ENCODE measurements at places on chromosomes 7 and 10. TPM values are rescaled to one million over a fixed set of nuclear protein-coding genes. Genes with fewer than 3 reads are reported as not detected.

- no peak overlapping the region for H3K27ac ChIP-seq
- H3K36me3 ChIP-seq, result no peaks in the 10 kb centered on the region
- no peak for DNase-seq
- H3K27me3 ChIP-seq, result no peaks in the 10 kb centered on the region
Measured at GRCh38 chr10:3451516-3452172, 279.1 kb upstream of the PITRM1 start.

The HMX3 gene
- total RNA-seq, result not detected

DNA sequence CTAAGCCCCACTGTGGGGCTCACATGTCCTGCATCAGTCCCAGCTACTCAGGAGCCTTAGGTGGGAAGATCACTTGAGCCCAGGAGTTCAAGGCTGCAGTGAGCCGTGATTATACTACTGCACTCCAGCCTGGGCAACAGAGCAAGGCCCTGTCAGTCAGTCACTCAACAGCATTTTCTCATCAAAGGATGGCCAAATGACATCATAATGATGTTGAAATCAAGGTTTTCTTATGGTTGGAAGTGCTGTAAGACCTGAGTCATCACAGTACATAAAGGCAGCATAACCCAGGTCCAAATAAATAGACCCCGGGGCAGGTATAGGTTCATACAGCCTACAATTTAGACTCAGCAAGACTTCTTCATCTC lies 341.1 kb downstream of the PARD3 start:
- H3K27ac ChIP-seq, result no peak overlapping the region
- no peaks in the 10 kb centered on the region for H3K36me3 ChIP-seq
- H3K4me1 ChIP-seq, result no peaks in the 10 kb centered on the region
- H3K4me3 ChIP-seq, result no peak overlapping the region

The ZWINT gene
- total RNA-seq, result 0.83 TPM

DNA sequence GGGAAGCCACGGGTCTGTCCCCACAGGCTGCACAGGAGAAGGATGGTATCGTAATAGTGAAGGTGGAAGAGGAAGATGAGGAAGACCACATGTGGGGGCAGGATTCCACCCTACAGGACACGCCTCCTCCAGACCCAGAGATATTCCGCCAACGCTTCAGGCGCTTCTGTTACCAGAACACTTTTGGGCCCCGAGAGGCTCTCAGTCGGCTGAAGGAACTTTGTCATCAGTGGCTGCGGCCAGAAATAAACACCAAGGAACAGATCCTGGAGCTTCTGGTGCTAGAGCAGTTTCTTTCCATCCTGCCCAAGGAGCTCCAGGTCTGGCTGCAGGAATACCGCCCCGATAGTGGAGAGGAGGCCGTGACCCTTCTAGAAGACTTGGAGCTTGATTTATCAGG lies 8.1 kb downstream of the ZKSCAN1 start:
- H3K27me3 ChIP-seq, result no peaks in the 10 kb centered on the region
- no peaks in the 10 kb centered on the region for H3K4me1 ChIP-seq
- peaks cover 22% of the 10 kb centered on the region for H3K36me3 ChIP-seq
- DNase-seq, result no peak

The STRIP2 gene
- total RNA-seq, result 0.39 TPM

- no peaks in the 10 kb centered on the region for H3K36me3 ChIP-seq
- H3K4me1 ChIP-seq, result peaks cover 20% of the 10 kb centered on the region
- H3K27me3 ChIP-seq, result no peaks in the 10 kb centered on the region
- peak overlapping the region; percentile 37 for H3K27ac ChIP-seq
Measured at GRCh38 chr7:99141841-99142726, 1.8 kb downstream of the SMURF1 start.

The CRPPA gene
- total RNA-seq, result 0.87 TPM

The CYP2C18 gene
- not detected for total RNA-seq

DNA sequence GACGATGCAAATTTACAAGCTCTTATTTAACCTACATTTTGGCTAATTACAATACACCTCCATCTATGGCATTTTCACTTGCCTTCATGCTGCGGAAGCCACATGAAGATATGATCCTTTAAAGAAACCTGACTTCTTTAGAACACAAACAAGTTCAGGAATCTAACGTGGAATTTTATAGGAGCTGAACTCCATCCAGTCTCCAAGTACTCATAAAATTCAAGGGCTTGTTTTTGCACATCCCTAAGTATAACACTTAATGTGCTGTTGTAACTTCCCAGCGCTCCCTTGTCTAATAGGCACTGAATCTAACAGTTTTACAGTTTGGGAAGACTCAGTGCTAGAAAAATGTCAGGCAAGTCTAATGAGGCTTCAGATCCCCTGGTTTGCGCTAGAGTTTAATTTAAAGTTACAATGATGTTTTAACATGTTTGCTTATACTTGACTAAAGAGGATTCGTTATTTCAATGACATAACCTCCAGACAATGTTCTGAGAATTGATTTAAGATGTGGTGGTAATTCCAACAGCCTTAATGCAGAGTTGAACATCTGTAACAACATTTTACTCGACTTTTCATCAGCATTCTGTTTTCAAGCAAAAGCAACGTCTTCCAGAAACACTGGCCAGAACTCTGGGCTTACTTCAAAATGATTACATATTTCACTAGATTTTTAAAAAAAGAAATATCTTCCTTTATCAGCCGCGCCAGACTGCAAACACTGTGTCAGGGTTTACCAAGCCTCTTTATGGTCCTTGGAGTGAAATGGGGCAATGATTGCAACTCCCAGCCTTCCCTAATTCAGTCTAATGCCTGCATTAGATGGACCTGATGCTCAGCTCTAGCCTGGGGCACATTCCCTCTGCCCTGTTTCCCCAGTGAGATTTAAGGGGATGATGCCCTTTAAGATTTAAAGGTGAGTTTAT lies 664.3 kb downstream of the KCNMA1 start:
- no peaks in the 10 kb centered on the region for H3K27me3 ChIP-seq
- no peak overlapping the region for H3K4me3 ChIP-seq
- H3K36me3 ChIP-seq, result no peaks in the 10 kb centered on the region
- no peaks in the 10 kb centered on the region for H3K4me1 ChIP-seq

GRCh38 chr7:13850185-13850752 lies 139.2 kb downstream of the ETV1 start:
- H3K4me3 ChIP-seq, result no peak overlapping the region
- no peak overlapping the region for H3K27ac ChIP-seq
- H3K27me3 ChIP-seq, result no peaks in the 10 kb centered on the region
- no peak for DNase-seq
- H3K36me3 ChIP-seq, result no peaks in the 10 kb centered on the region

- H3K27ac ChIP-seq, result no peak overlapping the region
- DNase-seq, result no peak
- H3K36me3 ChIP-seq, result peaks cover 6% of the 10 kb centered on the region
- no peaks in the 10 kb centered on the region for H3K27me3 ChIP-seq
Measured at GRCh38 chr10:363152-363551, 227.9 kb downstream of the ZMYND11 start.

GRCh38 chr10:13496931-13497330 lies 31.9 kb downstream of the BEND7 start:
- H3K27me3 ChIP-seq, result no peaks in the 10 kb centered on the region
- no peaks in the 10 kb centered on the region for H3K36me3 ChIP-seq
- H3K27ac ChIP-seq, result no peak overlapping the region
- DNase-seq, result no peak
- H3K4me3 ChIP-seq, result no peak overlapping the region

The IFIT2 gene
- 13.4 TPM for total RNA-seq

The UTF1 gene
- not detected for total RNA-seq

The CTAGE4 gene
- not detected for total RNA-seq

The LRRC61 gene
- total RNA-seq, result 12.8 TPM

The ACADSB gene
- total RNA-seq, result 27.8 TPM

The SFXN4 gene
- total RNA-seq, result 9.8 TPM

The SAMD9L gene
- 45.3 TPM for total RNA-seq

The UPK3B gene
- total RNA-seq, result 4.9 TPM

GRCh38 chr7:23913016-23913415 lies 203.0 kb downstream of the STK31 start:
- no peak overlapping the region for H3K4me3 ChIP-seq
- H3K4me1 ChIP-seq, result no peaks in the 10 kb centered on the region
- H3K27me3 ChIP-seq, result no peaks in the 10 kb centered on the region

DNA sequence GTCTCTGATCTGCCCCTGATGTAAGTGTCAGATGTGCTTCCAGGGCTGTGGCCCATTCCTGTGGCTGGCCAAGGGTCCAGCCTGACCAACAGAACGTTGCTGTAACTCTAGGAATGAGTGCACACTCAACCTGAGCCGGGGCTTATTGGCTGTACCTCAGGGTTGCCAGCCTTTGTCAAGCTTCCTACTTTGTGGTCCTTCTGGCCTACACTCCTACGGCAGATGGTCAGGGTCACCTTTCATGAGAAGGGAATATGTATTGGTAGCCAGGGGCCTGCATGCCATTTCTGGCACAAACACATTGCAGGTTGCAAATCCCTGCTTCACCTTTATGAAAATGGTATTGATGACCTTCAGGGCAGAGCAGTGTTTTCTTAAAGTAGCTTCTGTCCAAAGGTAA lies 64.5 kb downstream of the MTURN start:
- no peak for DNase-seq
- H3K36me3 ChIP-seq, result no peaks in the 10 kb centered on the region
- no peaks in the 10 kb centered on the region for H3K27me3 ChIP-seq
- no peak overlapping the region for H3K27ac ChIP-seq
- H3K4me3 ChIP-seq, result no peak overlapping the region

DNA sequence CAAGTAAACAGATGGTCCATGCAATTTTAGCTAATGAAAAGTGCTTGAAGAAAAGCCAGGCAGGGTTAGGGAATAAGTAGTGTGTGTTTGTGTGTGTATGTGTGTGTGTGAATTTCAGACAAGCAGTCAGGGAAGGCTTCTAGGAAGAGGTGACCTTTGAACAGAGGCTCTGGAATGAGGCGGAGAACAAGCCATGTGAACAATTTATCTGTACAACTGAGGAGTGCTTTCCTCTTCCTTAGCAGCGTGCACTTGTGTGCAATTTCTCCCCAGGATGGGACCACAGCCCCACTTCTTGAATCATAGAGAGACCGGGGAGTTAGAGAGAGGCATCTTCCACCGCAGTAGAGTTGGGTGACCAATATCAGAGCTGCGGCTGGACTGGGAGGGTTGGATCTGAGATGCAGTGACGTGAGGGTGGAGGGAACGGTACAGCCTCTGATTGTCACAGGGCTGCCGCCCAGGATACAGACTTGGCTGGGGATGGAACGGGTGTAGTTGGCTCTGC lies 69.2 kb upstream of the FAM171A1 start:
- H3K27me3 ChIP-seq, result no peaks in the 10 kb centered on the region
- H3K4me3 ChIP-seq, result no peak overlapping the region
- H3K27ac ChIP-seq, result no peak overlapping the region
- no peaks in the 10 kb centered on the region for H3K4me1 ChIP-seq
- H3K36me3 ChIP-seq, result no peaks in the 10 kb centered on the region

The FEZF1 gene
- not detected for total RNA-seq

GRCh38 chr10:72061930-72062329 lies 26.4 kb downstream of the SPOCK2 start:
- H3K4me1 ChIP-seq, result no peaks in the 10 kb centered on the region
- no peak for DNase-seq
- H3K27me3 ChIP-seq, result no peaks in the 10 kb centered on the region
- H3K36me3 ChIP-seq, result no peaks in the 10 kb centered on the region
- no peak overlapping the region for H3K4me3 ChIP-seq

The SPDYE6 gene
- not detected for total RNA-seq

The MRLN gene
- total RNA-seq, result not detected

The TSPAN15 gene
- 0.52 TPM for total RNA-seq

DNA sequence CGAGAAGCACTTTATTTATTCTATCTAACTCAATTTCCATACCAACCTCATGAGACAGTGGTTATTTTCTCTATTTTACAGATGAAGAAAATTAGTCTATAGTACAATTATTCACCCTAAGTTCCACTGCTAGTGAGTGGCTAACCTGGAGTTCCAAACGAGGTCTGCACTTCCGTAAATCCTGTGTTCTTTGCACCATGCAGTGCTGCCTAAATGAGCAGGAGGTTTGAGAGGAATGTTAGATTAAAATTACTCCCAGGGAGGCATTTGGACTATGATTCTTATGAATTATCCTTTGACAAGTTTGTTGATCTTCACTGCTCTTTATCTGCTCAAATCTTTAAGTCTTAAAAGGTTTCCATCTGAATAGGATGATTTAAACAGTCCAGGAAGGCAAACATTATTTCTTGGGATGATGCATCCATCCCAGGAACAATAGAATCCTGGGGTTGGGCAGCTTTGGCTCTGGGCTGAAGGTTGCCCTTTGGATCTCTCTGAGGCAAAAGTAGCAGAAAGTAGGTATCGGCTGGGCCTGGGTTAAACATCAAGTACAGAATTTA lies 400.8 kb downstream of the REEP3 start:
- no peaks in the 10 kb centered on the region for H3K36me3 ChIP-seq
- no peaks in the 10 kb centered on the region for H3K4me1 ChIP-seq
- no peak for DNase-seq
- H3K27me3 ChIP-seq, result no peaks in the 10 kb centered on the region

The SLF2 gene
- total RNA-seq, result 66.7 TPM

- no peak overlapping the region for H3K27ac ChIP-seq
- no peaks in the 10 kb centered on the region for H3K4me1 ChIP-seq
- H3K27me3 ChIP-seq, result no peaks in the 10 kb centered on the region
- DNase-seq, result no peak
- H3K36me3 ChIP-seq, result no peaks in the 10 kb centered on the region
- H3K4me3 ChIP-seq, result no peak overlapping the region
Measured at GRCh38 chr7:91634485-91635177, 245.9 kb downstream of the MTERF1 start.

- H3K27me3 ChIP-seq, result no peaks in the 10 kb centered on the region
- peak; percentile 90 for DNase-seq
- peaks cover 12% of the 10 kb centered on the region for H3K4me1 ChIP-seq
- peaks cover 79% of the 10 kb centered on the region for H3K36me3 ChIP-seq
Measured at GRCh38 chr7:99392659-99393354, 15.6 kb downstream of the PDAP1 start.

The PNLIPRP1 gene
- not detected for total RNA-seq

The SEMA3A gene
- 0.41 TPM for total RNA-seq

DNA sequence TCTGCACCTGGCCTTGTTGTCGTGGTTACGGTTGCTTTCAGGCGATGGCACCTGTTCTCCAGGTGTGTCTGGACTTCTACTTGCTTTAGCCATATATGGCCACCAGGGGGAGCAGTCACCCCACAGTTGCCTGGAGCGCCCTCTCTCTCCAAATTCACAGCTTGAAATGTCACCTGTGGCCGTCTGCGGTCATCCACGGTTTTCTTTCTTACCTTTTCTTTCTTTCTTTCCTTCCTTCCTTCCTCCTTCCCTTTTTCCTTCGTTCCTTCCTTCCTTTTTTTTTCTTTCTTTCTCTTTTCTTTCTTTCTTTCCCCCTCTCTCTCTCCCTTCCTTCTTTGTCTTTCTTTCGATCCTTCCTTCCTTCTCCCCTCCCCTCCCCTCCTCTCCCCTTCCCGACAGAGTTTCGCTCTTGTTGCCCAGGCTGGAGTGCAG lies 150.5 kb upstream of the VKORC1L1 start:
- H3K4me1 ChIP-seq, result peaks cover 4% of the 10 kb centered on the region
- H3K27me3 ChIP-seq, result no peaks in the 10 kb centered on the region
- H3K36me3 ChIP-seq, result no peaks in the 10 kb centered on the region
- no peak overlapping the region for H3K27ac ChIP-seq
- H3K4me3 ChIP-seq, result no peak overlapping the region

DNA sequence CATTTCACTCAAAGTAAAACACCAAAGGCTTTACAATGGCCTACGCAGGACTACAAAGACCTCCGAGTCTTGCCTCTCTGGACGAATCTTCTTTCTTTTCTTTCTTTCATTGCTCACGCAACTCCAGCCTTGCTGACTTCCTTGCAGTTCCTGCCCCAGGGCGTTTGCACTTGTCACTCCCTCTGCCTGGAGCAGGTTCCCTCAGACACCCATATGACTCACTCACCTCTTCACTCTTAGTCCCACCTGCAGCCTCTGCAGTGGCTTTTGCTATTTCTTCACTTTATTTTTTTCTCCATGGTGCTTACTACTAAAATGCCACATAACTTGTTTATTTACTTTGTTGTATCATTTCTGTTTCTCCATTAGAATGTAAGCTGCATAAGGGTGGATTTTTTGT lies 33.1 kb downstream of the GHRHR start:
- DNase-seq, result no peak
- H3K27ac ChIP-seq, result no peak overlapping the region
- no peaks in the 10 kb centered on the region for H3K36me3 ChIP-seq

Data from B cell (primary cell).